ENCODE measurements at places on chromosomes 3 and 15.

GRCh38 chr3:50333744-50334328 lies 5.8 kb upstream of the TUSC2 start:
- no peak for DNase-seq

DNA sequence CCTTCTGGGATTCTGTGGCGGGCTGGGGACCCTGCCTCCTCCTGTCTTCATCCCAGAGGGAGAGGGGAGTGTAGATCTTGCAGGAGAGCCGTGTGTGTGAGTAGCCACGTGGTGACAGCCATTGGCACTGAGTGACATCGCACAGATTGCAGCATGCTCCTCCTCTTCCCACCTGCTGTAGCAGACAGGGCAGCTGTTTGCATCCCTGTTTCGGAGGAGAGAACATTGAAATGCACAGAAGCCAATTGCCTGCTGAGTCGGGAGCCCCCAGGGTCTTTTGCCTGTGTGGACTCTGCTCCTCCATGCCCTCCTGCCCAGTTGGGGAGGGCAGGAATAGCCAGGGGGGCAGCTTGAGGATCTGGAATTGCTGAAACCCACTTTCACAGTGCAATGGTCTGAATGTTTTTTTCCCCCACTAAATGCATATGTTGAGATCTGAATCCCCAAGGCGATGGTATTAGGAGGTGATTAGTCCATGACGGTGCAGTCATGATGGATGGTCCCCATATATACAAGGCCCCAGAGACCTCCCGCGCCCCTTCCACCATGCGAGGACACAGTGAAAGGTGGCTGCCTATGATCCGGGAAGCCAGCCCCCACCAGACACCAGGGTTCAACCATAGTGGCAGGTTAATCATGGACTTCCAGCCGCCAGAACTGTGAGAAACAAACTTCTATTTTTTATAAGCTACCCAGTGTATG lies 66.8 kb downstream of the CHRNA7 start:
- no peak for DNase-seq

- no peak for DNase-seq
Measured at GRCh38 chr3:152203652-152204051, 65.1 kb upstream of the MBNL1 start.

DNA sequence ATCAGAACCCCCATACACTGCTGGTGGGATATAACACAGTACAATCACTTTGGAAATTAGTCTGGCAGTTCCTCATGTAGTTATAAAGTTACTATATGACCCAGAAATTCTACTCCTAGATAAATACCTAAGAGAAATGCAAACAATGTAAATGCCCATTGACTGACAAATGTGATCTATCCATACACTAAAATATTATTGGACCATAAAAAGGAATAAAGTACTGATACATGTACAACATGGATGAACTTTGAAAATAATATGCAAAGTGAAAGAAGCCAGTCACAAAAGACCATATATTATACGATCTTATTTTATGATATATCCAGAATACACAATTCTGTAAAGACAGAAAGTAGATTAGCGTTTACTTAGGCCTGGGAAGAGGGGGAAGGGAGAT lies 7.8 kb downstream of the IMPG2 start:
- no peak for DNase-seq

DNA sequence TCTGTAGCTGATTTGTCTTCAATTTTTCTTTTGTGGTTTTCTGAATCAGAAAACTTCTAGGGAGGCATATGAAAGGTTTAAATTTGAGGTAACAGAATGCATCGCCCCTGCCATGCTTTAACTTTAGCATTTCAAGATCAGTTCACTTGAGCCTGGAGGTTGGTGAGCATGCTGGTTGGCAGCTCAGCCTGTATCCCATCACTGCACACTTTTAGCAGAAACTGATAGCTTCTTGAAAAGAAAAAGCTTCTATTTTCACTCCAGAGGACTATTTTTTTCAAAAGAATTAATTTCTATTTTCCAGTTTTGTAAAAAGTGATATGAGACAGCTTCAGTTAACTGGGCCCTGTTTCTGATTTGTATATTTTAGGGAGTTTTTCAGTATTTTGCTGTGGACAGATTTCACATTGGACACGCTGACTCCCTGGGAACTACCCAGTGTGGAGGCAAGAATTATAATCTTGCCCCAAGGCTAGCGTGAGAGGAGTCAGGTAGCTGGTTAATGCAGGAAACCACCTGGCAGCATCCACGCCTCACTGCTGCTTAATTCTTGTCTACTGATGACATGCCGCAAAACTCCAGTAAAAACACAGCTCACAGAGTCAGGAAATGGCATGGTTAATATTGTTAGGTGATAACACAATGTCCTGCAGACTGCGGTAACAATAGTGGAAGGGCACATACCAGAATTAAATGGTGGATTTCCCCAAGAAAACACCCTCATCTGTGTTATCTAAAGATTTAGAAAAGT lies 71.4 kb downstream of the DUT start:
- no peak for DNase-seq

DNA sequence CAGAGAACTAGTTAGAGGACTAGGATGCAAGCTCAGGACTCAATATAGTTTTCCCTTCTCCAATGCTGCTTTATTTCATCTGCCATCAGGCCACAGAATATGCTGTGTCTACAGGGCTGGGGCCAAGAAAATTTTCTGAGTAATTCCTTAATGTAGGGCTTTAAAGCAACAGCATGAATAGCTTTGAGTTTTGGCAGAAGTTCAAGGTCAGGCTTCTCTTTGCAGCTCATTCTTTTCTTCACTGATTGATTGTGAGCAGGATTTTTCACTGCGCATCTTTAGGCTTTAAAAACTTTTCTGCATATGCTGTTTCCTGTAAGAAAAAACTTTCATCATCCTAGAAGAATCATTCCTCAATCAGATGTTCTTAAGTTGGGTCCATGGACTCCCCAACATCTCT lies 4.6 kb downstream of the TMEM108 start:
- no peak for DNase-seq

GRCh38 chr3:78912687-78913086 lies 855.1 kb downstream of the ROBO1 start:
- no peak for DNase-seq

GRCh38 chr15:44654858-44655257 lies 8.6 kb downstream of the SPG11 start:
- no peak for DNase-seq

DNA sequence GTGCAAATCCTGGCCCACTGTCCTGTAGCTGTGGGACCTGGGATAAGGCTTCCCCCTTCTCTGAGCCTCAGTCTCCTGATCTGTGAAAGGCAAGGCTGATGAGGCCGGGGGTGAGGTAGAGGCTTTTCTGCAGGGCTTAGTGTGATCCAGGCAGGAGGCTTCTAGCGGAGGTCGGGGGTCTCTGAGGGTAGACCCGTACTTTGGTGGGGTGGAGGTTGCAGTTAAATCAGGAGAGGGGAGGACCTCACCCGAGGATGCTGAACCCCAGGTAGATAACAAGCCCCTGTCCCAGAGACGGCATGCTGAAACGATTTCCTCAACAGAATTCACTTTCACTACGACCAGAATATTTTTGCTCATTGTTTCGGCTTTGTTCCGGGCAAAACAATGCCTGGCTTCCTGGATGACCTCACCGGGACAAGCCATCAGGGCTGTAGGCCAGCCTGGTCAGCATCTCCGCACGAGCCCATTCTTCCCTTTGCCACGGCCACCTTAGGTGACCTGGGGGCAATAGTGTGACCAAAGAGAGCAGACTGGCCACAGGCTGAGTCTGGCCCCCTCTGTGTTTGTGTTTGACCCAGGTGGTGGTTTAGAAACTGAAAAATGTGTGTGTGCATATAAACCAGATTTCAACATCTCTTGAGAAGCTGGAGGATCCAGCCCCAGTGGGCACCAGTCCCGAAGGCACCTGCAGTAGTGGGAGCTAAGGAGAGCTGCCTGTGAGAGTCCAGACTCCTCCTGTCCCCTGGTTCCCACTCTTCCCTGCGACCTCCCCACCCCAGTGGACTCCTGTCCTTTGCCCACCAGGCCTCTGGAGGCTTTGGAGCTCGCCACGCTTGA lies 33.0 kb downstream of the SLC6A6 start:
- no peak for DNase-seq

DNA sequence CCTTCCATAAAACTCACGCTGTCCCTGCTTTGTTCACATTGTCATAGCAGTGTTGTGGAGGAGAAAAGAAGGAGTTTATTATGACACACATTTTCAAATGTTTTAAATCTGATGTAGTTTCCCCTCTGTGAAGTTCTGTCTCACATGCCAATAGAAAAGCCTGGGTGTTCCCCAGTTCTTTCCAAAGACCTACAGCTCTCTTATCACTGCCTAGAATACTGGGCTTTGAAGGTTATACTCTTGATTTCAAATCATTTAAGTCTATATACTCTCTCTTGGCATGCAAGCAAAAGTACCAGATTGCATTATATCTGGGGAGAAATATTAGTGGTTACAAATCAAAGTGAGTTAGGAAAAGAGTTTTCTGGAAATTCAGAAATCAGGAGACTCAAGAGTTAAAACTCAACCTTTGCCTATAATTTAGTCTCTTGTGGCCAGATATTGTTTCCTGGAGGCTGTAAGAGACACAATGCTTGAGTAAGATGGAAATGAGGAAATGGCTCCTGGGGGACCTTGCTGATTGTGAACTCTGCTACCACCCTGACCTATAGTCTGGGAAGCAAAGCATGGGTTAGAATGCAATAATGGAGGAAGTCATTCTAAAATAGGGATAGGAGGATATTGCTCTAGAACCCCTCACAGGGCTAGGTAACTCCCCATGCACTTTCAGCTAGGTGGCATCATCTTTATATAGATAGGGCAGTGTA lies 182.8 kb downstream of the KCNAB1 start:
- no peak for DNase-seq

DNA sequence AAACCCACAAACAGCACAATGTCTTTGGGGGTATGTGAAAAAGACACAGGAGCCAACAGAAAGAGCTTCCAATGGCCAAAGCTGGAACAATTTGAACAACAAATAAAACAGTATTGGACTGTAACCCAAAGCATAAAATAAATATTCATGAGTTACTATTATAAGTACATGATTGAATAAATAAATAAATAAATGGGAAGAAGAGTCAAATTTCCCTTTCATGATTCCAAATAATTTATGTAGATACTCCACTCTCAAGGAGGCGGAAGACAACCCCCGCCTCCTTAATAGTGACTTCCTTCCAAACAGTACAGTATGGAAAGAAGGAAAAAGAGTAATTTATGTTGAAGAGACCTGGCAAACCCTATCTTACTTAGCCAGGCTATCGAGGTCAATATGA lies 124.4 kb upstream of the P2RY1 start:
- no peak for DNase-seq

DNA sequence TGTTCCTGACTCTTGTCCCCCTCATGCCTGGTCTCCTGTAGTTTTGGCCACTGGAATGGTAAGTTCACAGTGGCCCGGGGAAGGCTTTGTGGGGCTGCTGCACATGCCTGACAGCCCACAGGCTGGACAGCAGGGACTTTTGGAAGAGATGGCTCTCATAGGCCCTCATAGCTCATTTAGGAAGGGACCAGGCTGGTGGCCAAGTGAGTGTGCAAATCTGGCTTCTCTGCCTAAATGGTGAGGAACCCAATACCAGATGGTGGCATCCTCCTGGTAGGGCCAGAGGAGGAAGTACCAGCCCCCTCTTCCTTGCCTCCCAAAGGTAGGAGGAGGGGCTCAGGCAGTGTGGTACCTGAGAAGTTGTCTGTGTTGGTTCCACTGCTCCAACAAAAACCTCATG lies 25.6 kb downstream of the ALPK3 start:
- no peak for DNase-seq

DNA sequence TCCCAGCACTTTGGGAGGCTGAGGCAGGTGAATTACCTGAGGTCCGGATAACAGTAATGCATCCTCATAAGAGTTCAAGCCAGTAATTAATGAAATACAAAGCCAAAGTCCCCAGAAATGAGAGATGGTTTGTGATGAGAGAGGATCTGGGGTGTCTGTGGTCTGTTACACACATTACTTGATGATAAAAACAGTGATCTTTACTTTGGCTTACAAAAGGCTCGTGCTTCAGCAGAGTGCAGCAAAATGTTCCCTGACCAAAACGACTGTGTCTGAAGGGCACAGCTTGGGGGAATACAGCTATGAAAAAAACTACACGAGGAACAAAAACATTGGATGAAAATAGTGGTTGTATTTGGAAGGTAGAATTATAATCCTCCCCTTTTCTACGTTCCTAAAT lies 40.9 kb downstream of the CRTC3 start:
- DNase-seq: no peak

GRCh38 chr15:78314181-78314581 lies 14.8 kb upstream of the SKIC8 start:
- DNase-seq: no peak

GRCh38 chr3:12148183-12148940 lies 10.3 kb downstream of the TIMP4 start:
- DNase-seq: no peak

GRCh38 chr3:19065027-19065426 lies 83.3 kb upstream of the KCNH8 start:
- no peak for DNase-seq

- DNase-seq: no peak
Measured at GRCh38 chr15:39595338-39596221, 14.7 kb downstream of the THBS1 start.

- DNase-seq: no peak
Measured at GRCh38 chr3:183013074-183013473, 32.7 kb upstream of the DCUN1D1 start.

DNA sequence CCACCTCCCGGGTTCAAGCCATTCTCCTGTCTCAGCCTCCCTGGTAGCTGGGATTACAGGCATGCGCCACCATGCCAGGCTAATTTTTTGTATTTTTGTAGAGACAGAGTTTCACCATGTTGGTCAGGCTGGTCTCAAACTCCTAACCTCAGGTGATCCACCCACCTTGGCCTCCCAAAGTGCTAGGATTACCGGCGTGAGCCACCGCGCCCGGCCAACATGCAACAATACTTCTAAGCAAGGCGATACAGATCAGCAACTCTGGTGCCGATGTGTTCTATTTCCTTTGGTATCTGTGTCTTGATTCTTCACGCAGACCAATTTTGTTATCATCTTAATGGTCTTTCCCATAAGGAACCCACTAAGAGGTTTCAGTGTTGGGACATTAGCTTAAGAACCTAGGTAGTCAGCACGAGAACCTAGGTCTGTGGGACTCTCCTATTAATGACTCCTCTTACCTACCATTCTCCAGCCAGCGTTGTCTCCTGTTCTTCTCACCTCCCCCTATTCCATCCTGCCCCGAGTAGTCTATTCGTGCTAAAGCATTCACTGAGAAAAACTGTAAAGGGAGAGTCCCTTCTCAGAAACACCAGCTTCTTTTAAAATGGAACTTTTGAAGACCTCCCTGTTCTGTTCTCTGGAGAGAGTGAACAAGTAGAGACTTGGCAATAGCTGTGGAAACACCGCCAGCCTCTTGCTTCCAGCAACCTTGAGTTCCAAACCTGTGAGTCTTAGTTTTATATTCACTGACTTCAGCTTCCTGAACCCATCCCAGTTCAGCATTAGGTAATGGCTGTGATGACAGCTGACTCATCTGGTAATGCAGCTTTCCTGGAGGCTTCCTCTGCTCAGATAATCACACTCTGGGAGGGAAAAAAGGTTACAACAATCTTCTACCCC lies 61.2 kb downstream of the TSC22D2 start:
- DNase-seq: peak; percentile 18

DNA sequence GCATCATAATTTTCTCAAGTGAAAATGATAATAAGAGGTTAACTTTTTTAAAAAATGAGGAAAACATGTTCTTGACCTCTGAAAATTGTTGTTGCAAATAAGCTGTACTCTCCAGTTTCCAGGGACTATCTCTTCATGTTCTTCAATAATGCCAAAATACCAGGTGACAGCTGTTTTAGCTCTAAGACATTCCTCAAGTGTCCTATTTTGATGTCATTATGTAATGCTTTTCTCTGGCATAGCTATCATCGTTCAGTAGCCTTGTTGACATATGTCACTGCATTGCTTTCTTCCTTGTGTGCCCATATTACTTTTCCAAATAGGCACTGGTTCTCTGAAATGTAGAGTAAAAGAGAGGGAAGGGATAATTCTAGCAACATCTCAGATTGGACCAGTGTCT lies 5.7 kb upstream of the FILIP1L start:
- no peak for DNase-seq

Data from NT2/D1 (cell line).